ENCODE measurements at places on chromosomes 7 and 10.
A peak's percentile ranks its signal among the peaks of the same experiment; 100 is the strongest.

DNA sequence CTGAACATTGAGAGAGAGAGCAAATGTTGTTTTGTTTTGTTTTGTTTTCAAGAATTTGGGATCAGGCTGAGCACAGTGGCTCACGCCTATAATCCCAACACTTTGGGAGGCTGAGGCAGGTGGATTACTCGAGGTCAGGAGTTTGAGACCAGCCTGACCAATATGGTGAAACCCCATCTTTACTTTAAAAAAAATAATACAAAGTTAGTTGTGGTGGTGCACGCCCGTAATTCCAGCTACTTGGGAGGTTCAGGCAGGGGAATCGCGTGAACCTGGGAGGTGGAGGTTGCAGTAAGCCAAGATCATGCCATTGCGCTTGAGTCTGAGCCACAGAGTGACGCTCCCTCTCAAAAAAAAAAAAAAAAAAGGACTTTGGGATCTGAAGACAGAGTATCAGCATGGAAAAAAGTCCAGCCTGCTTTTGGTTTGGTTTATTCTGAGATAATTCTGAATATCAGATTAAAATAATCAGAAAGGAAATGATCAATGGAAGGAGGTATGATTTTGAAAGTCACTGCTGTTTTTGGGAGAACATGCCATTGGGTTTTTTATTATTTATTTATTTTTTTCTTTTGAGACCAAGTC, 1.9 kb upstream of the ITIH2 start:
- DNase-seq = no peak

GRCh38 chr7:107150375-107151073, 18.3 kb upstream of the HBP1 start:
- peak; percentile 74 for DNase-seq

- no peak for DNase-seq
Measured at GRCh38 chr7:96997512-96998032, 7.8 kb upstream of the DLX6 start.

- DNase-seq = no peak
Measured at GRCh38 chr10:128338951-128339350, 212.7 kb upstream of the MKI67 start.

GRCh38 chr7:40072268-40072667, 62.2 kb downstream of the MPLKIP start:
- no peak for DNase-seq

GRCh38 chr7:47571331-47572093, 10.4 kb downstream of the TNS3 start:
- DNase-seq = peak; percentile 85

DNA sequence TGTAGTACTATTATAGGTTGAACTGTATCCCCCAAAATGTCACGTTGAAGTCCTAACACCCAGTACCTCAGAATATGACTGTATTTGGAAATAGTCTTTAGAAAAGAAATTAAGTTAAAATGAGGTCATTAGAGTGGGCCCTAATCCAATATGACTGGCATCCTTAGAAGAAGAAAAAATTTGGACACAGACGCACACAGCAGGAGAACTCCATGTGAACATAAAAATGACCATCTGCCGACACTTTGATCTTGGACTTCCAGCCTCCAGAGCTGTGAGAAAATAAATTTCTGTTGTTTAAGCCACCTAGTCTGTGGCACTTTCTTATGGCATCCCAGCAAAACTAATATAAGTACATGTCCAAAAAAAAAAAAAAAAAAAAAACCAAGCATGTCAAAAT, 225.8 kb downstream of the PARD3 start:
- DNase-seq = no peak

GRCh38 chr7:73696372-73696771, 13.0 kb downstream of the BUD23 start:
- DNase-seq = no peak

GRCh38 chr7:99499371-99499720, 735 bp downstream of the ZNF394 start:
- DNase-seq = peak; percentile 17

- no peak for DNase-seq
Measured at GRCh38 chr7:81167934-81168333, 249.1 kb upstream of the SEMA3C start.

DNA sequence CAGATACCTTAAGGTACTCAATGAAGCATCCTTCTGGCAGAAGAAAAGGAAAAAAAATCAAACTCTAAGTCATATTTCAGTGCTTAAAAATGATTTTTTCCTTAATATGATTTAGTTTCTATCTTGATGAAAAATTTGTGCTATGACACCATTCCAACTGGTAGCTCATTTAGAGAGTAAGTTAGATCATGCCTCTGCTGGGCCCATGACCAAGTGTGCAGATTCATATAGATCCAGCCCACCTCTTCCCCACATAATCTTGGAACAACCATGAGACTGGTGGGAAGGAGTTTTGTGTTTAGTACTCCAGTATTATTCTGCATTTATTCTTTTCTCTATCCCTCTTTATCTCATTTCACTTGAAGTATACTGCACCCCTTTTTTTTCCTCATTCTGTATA, 908.3 kb downstream of the KCNMA1 start:
- no peak for DNase-seq

- no peak for DNase-seq
Measured at GRCh38 chr7:78993341-78993740, 460.1 kb downstream of the MAGI2 start.

- no peak for DNase-seq
Measured at GRCh38 chr7:150963707-150964559, 14.2 kb downstream of the KCNH2 start.

DNA sequence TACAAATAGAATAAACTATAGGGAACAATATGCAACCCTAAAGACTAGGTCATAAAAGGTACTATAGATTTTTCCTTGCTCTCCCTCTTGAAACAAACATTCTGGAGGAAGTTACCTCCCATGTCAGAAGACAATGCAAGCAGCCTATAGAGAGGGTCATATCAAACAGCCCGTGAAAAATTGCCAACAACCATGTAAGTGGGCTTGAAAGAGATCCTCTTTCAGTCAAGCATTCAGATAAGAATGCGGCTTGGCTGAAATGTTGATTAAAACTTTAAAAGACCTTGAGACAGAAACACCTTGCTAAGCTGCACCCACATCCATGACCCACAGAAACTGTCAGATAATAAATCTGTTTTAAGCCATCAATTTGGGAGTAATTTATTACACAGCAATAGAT, 526.6 kb upstream of the GHITM start:
- no peak for DNase-seq

DNA sequence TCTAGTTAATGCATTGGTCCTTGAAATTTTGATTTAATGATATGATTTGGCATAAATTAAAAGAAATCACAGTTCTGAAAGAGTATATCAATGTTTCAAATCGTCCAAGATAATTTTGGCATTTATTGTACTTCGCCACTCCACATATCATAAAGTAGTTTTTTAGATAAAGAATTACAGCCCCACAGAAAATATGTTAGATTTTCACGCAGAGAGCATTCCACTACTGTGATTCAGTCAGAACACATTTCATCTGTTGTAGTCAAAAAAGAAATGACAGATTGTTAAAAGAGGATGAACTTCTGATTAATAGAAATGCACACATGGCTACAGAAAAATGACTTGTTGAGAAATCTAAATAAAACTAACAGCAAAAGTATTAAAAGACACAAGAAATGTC, 1063.5 kb upstream of the LRRN3 start:
- no peak for DNase-seq

- DNase-seq = no peak
Measured at GRCh38 chr10:36051500-36051991, 409.4 kb upstream of the FZD8 start.

DNA sequence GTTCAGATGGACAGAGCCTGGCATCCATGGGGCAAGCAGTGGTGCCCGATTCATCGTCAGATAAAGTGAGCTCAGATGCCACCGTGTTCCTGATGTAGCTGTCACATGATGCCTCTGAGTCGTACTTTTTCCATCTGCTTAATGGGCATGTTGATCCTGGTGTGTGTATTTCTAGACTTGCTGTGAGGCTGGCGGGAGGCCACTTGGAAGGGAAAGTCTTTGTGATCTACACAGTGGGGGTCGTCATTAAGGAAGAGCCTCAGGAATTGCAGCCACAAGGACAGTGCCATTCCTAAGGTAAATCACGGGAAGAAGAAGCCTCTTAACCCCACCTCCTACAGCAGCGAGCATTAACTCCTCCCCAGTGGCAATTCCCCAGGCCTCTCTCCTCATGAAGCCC, 63.0 kb downstream of the RGS10 start:
- DNase-seq = no peak

DNA sequence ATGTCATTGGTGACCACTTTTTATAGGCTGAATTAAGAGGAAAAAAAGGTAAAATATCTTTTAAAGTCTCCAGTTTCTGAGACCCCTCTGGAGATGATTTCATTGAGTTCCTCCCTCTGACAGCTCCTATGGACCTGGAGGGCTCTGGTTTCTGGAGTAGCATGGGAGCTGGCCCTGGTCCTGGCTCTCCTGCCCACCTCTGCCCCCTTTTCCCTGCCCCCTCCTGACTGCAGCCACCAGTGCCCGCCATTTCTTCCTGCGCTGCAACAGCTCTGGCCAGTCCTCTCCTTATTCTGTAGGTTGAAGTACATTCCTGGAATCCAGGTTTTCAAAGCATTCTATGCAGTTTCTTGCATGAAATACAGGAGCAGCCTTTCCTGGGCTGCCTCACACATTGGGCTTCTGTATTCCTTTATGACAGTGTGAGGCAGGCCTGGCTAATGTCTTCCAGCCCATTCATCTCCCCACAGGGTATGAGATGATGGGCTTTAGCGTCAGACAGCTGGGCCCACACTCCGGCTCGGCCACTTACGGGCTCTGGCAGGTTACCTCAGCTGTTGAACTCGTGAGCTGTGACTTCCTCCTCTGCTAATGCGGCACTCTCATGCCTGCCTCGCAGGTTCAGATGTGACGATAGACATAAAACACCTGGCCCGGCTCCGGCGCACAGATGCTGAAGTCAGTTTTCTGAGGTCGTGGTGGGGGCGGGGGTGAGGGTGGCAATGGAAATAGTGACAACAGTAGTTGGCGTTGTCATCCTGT, 101.7 kb downstream of the MGMT start:
- DNase-seq = no peak

- peak; percentile 90 for DNase-seq
Measured at GRCh38 chr10:44995914-44996669, 4.6 kb upstream of the ZNF22 start.

DNA sequence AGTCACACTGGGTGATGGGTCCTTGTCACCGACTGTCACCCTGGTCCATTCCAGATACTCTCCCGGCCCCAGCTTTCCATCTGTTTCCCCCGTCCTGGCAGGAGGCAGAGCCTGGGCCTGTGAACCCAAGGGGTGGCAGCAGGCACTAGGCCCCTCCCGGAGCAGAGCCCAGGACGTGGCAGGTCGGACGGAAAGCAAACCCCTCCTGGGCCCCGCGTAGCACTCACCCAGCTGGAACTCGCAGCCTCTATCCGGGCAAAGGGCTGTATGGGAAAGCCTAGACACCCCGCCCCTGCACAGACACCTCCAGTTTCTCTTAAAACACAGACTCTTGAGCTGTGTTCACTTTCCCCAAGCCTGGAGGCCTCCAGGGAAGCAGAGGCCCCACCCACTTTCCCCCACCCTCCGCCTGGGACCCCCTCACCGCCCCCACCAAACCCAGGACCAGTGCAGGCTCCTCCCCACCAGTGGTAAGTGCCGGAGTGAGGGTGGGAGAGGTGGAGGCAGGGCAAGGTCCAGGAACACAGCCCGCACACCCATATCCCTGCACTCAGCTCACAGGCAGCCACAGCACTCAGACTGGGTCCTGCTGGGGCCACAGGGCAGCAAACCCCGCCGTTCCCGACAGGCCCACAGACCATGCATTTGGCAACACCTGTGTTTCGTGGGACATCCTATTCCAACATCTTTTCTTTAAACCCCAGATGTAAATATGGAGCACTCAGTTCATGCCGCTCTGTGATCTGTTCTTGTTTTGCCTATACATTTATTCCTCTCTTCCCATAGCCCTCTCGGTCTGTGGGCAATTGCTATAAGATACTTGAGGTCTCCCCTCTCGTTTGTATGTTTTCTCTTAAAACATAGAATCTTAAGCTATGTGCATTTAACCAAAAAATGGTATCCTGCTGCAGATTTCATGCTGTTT, 98.2 kb upstream of the PDGFA start:
- DNase-seq = no peak

GRCh38 chr7:47310020-47310419, 271.9 kb downstream of the TNS3 start:
- DNase-seq = no peak

- DNase-seq = peak; percentile 89
Measured at GRCh38 chr10:24851629-24852028, 100.8 kb downstream of the PRTFDC1 start.

GRCh38 chr10:60048091-60048501, 141.7 kb upstream of the CCDC6 start:
- DNase-seq = peak; percentile 27

GRCh38 chr7:147022056-147022455, 905.5 kb downstream of the CNTNAP2 start:
- DNase-seq = peak; percentile 10

DNA sequence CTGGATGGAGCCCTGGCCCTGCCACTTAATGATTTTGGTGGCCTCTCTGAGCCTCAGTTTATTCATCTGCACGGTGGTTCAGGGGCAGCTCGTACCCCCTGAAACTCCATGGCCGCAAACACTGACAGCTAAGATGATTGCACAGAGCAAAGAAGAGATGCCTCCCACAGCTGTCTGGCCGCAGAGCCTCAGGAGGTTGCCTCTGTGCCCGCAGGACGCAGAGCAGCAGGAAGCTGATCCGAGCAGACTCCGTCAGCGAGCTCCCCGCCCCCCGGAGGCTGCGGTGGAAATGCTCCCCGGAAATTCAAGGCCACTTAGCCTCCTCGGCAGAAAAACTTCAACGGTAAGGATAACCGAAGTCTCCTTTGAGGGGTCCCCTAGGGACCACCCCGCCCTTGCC, 30.2 kb upstream of the C10orf53 start:
- peak; percentile 50 for DNase-seq

DNA sequence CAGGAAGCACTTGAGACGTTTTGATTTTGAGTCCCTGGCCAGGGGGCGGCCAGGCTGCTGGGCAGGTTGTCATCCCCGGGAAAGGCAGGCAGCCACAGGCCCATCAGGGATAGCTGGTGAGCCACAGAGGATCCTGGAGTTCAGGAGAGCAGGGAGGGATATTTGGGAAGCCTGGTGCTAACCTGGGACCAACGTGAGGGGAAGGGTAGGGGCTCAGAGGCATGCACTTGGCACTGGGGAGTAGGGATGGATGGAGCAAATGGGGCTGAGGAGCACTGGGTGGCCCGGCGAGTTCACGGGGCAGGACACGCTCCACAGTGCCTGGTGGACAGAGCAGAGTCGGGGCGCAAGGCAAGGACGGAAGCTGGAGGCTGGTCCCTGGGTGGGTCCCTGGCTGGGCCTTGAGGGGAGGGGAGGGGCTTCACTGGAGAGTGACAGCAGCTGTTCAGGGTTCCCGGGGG, 30.2 kb downstream of the LRRC27 start:
- no peak for DNase-seq

- peak; percentile 92 for DNase-seq
Measured at GRCh38 chr10:3948843-3949242, 163.8 kb upstream of the KLF6 start.

- no peak for DNase-seq
Measured at GRCh38 chr10:132310701-132311337, 3.1 kb upstream of the STK32C start.

- no peak for DNase-seq
Measured at GRCh38 chr10:12973149-12973718, 28.3 kb downstream of the CCDC3 start.

- DNase-seq = no peak
Measured at GRCh38 chr7:42211938-42212337, 25.1 kb downstream of the GLI3 start.
